ENCODE measurements at places on chromosomes 4 and X.

DNA sequence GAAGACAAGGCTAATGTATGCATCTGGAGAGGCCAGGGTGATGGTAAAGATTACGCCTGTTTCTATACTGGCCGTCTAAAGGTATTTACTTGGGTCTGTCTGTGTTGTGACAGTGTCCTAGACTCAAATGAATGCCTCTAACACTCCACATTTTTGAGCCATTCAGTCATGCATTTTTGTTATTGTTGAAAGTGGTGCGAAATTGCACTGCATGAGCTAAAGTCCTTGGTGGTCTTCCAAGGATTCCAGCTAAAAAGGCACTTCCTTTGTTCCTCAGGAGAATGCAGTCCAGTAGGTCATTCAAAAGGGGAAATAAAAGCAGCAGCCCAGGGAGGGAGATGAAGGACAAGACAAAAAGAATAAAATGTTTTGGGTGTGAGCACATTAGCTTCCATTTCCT lies 3.0 kb downstream of the GPC4 start:
- no peak for DNase-seq

DNA sequence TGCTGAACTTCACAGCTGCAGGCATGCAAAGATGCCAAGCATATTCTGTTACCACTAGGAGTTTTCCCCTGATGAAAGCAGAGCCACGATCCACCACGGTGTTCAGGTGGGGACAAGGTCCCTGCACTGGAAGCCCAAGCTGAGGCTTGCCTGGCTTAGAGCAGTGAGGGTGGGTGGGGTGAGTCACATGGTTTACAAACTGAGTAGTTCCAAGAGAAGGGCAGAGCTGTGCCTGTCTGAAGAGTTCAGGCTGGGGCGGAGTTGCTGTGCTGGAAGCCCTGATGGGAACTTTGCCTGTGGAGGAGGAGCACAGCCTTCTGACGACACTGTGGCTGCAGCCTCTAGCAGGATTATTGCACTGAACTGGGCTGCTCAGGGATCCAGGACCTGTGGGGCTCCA lies 45.5 kb downstream of the FAM9B start:
- DNase-seq: peak; percentile 50

- DNase-seq: peak; percentile 94
These were observed at the start of gene CA5B for GRCh38 chrX:15737959-15738902. CA5B (plus strand) TSS chrX:15738270; CDS start chrX:15750024, 11,754 bp downstream.

DNA sequence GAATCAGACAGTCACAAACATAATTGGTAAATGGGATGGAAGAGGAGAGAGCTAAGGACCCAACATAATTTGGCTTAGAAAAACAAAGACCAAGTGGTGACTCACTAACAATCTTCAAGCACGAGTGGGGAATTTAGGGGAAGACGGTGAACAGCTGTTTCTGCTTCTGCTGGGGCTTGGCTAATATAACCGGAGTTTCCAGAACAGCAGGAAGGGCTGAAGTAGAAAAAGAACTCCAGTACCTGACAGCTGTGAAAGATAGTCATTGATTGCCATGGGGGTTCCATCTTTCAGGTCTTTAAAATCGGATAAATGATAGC lies 290.9 kb upstream of the LDB2 start:
- peak; percentile 41 for DNase-seq

GRCh38 chr4:140027101-140027500 lies 126.9 kb downstream of the MAML3 start:
- DNase-seq: no peak

DNA sequence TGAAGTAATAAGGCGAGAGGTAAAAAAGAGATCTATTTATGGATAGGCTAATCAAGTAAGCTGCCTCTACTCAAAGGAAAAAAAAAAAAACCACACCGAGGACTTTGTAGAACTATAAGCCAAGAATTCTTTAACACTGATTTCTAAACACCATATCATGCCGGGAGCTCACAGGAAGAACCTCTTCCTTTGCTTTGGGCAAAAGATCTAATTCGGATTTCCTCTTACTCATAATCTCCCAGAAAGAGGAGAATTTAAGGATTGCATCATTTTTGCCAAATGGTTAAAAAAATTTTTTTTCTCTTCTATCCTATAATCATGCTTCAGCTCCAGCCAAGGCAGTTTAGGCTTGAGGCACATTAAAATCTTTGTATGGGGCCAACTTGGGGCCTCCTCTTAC lies 95.5 kb downstream of the ZNF827 start:
- DNase-seq: no peak

DNA sequence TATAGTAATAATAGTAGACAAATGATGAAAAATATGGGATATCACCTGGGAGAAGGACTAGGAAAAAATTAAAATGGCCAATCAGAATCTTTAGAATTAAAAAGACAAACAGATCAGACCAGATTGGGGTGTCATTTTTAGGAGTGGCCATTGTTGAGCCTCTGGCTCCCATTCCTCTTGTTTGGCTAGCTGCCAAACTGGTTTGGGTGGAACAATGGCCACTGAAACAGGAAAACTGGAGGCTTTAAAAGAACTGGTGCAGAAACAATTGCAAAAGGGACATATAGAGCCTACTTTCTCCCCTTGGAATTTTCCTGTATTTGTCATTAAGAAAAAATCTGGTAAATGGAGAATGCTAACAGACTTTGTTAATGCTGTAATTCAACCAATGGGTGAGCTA lies 294.8 kb upstream of the DKK2 start:
- DNase-seq: no peak

DNA sequence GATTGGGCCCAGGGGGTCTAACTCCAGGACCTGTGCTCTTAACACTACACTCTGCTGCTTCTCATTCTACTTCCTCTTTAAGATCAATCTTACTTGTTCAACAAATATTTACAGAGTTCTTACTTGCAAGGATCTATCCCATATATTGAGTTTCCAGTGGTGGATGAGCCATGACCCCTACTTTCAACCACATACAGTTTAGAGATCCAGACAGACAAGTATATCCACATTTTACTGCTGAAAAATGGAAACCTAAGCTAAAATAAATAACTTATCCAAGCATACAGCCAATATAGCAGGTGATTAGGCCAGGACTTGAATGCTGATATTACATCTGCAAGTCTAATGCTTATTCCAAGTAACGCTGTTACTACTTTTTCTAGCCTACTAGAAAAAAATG lies 18.7 kb downstream of the TMEM150C start:
- DNase-seq: no peak

GRCh38 chr4:70997036-70997435 lies 3.6 kb downstream of the DCK start:
- no peak for DNase-seq

DNA sequence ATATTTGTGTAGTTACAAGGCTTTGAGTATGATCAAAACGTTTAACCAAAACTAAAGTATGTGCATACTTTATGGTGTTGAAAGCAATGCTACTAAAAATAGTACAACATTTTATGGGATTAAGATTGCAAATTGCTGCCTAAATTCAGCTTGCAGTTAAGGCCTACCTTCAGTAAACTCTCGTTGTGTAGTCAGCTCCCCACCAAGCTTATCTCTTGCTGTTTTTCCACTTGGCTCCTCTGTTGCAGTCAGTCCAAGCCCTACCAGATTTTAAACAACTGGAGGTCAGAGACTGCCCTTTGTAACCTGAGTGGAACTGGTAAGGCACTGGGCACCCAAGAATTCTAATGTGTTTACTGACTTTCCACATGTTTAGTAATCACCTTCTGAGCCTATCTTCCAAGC lies 25.7 kb downstream of the AFF1 start:
- DNase-seq: no peak

- no peak for DNase-seq
These were observed 305.7 kb downstream of the PDGFC start for GRCh38 chr4:156665780-156666366.

- no peak for DNase-seq
These were observed 1544.1 kb upstream of the ADGRL3 start for GRCh38 chr4:59655996-59656395.

- no peak for DNase-seq
These were observed 110.0 kb downstream of the PPARGC1A start for GRCh38 chr4:23779839-23780238.

DNA sequence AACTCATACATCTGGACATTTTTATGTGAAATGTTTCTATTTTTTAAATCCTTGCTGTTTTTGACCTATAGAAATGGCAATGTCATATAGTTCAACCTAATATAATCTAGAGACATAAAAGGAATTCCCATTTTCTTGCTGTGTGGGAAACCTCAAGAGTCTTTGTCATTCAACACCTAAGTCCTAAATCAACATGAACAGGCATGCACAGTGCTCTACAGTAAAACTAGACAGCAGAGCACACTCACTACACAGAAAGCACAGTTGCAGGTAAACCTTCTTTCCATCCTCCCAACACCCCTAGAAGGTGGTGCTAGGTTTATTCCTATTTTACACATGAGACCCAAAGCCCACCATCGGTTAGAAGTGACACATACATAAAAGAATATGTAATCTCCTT lies 79.1 kb upstream of the C1QTNF7 start:
- DNase-seq: no peak

- DNase-seq: no peak
These were observed 358.5 kb downstream of the SPOCK3 start for GRCh38 chr4:166875821-166876220.

- no peak for DNase-seq
These were observed 164.4 kb downstream of the GRIA3 start for GRCh38 chrX:123348468-123348867.

- peak; percentile 57 for DNase-seq
These were observed 886 bp upstream of the WWC2 start for GRCh38 chr4:183098019-183098722.

GRCh38 chrX:45400027-45400779 lies 199.5 kb upstream of the DIPK2B start:
- no peak for DNase-seq

GRCh38 chr4:89797117-89797516 lies 39.8 kb downstream of the SNCA start:
- DNase-seq: no peak

- DNase-seq: no peak
These were observed 33.2 kb upstream of the SLC9A7 start for GRCh38 chrX:46791927-46792809.

DNA sequence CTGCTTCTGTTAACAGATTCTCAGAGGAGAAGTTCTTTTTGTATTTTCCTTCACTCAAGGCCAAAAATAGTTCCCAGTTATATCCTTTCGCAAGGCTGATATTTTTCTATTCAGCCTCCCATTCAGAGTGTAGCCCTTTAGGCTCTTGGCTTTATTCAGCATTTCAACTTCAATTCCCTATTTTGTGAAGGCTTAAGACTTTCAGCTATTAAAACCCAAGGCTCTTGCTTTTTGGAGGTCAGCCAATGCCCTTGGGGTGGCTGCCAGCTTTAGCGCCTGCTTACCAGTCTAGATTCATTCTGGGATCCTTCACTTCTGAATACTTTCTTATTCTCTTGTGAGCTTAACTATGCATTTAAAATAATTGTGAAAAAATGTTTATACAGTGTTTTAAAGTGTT lies 57.3 kb upstream of the ADGRA3 start:
- peak; percentile 37 for DNase-seq

- DNase-seq: no peak
These were observed 113.4 kb upstream of the TMEM47 start for GRCh38 chrX:34770511-34770910.

DNA sequence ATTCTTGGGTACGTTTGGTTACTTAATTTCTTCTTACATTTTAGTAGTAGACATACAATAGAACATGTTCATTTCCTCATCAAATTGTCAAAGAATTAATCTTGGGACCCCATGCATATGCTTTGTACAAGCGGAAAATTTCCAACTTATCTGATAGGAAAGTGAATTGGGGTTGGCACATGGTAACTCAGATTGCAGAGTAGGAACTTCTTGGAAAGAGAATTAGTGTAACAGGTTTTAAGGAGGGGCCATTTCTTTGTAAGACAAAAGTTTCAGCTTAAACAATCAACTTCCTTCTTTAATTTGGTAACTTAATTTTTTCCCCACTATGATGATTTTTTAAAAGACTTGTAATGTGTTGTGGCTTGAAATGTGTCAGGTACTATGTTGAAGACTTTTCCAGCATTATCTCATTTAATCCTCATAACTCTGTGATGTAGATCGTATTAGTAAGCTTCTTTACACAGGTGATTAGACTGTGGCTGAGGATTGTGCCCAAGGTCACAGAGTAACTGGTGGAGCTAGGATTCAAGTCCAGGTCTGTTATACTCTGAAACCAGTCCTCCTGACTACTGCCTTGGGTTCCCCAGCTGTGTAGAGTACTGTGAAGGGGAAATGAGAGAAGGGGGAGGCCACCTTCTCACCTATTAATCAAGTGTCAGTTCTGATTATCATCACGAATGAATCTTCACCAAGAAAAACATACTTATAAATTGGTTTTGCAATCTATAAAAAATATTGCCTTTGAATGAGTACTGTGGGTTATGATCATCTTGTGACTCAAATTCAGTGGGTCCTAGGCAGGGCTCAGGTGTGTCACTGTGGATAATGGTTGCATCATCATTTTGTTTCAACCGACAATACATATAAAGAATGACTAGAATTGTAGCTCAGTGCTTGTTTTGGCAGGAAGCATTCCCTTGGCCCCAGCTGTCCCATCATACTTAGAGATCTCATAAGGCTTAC lies 4.3 kb downstream of the GK start:
- DNase-seq: no peak

DNA sequence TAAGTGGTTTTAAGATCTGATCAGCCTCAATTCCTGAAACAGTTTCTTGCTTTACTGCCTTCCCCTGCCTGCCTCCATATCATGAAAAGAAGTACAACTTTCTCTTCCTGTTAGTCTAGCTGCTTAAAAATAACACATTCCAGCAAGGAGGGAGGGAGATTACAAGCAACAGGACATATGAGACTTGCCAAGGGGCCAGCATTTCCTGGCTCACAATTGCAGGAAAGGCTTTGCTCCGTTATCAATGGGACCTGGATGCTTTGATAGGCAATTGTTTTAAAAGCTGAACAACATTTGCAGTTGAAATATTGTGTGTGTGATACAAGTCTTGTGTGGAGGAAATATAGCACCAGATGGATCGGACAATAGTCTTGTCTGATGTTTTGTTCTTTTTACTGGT lies 425.0 kb downstream of the FAT4 start:
- no peak for DNase-seq

DNA sequence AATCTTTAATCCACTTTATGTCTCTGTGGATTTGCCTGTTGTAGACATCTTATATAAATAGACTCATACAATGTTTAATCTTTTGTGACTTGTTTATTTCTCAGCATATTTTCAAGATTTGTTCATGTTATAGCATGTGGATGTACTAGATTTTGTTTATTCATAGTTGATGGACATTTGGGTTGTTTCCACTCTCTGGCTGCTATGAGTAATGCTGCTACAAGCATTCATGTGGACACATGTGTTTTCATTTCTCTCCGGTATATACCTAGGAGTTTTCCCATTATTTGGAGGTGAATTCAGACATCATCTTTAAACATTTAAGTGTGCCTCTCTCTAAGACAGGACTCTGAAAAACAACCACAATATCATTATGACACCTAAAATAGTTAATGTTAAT lies 2.3 kb downstream of the IKBKG start:
- DNase-seq: no peak

DNA sequence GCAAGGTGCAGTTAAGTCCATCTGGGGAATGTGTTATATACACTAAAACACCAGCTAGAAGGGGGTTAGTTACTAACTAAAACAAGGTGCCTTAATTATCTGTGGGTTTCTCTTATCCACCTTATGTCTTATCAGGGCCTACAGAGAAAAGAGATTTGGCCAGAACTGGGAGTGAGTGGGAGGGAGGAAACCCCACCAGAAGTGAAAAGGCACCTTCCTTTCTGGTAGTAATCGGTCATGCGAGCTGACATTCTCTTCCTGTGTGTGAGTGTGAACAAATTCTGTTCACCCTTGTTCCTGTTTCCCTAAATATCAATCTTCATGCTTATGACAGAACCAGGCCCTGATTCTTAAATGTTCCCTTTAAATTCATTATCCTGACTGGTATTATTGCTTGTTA lies 43.5 kb downstream of the SRPX2 start:
- DNase-seq: no peak

- no peak for DNase-seq
These were observed 22.1 kb upstream of the MSX1 start for GRCh38 chr4:4837316-4837715.

All from uterus (tissue), 4 donors.